ENCODE measurements at places on chromosomes 6 and 20.

DNA sequence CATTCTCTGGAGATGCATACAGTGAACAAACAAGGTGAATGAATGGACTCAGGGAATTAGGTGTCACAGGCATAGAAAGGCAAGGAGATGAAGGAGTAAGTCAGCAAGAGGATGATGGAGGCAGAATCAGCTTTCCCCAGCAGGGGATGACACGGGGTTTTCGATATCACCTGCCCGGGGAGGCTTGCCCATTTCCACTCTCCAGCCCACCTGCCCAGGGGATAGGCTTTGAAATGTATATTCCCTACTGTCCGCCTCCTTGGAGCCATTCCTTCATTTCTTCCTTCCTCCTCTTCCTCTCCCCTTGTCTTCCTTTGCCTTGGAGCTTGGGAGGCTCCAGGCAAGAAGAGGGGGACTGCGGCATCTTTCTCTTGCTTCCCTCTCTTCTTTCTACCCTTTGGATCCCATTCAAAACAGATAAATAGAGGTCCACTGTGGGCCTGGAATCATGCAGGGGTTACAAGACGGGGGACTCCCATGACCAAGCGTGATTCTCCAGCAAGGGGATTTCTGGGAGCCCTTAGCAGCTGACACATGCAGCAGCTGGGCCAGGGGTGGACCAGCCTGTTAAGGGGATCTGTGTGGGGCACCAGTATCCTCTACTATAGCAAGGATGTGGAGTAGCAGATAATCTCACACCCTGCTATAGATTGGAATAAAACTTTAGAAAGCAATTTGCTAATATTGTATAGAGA lies 23.5 kb upstream of the RNF24 start:
- no peak for DNase-seq

DNA sequence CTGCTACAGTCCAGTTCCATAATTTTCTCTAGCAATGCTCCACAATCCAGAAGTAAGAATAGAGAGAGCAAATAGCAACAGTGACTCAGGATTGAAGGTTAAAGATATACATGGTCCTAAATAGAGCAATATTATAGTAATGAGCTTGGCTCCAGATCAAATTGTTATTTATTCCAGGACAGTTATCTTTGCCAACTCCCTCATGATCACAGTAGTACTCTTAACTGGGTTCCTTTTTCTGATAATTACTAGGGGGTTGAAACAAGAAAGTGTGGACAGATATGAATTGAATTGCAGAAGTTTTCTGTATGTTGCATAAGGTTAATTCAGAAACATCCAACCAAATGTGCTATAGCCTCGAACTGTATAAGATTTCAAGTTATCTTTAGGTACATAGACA lies 11.9 kb downstream of the FAM184A start:
- DNase-seq, result no peak

DNA sequence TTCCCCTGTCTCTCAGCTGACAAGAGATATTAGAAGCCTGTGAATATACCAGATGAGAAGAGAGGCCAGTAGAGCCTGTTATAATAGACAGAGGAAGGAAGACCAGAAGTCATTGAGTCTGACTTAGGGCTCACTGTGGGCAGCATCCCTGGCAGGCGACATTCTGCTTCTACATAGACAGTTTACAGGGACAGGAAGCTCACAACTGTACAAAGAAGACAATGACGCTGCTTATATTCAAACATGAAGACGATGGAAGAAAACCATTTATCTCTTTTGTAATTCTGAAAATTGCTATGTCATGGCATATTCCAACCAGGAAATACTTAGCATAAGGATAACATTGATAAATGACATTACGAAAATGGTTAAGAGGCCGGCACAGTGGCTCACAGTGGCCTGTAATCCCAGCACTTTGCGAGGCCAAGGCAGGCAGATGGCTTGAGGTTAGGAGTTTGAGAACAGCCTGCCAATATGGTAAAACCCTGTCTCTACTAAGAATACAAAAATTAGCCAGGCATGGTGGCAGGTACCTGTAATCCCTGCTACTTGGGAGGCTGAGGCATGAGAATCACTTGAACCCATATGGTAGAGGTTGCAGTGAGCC lies 170.9 kb downstream of the UBE3D start:
- no peak for DNase-seq

DNA sequence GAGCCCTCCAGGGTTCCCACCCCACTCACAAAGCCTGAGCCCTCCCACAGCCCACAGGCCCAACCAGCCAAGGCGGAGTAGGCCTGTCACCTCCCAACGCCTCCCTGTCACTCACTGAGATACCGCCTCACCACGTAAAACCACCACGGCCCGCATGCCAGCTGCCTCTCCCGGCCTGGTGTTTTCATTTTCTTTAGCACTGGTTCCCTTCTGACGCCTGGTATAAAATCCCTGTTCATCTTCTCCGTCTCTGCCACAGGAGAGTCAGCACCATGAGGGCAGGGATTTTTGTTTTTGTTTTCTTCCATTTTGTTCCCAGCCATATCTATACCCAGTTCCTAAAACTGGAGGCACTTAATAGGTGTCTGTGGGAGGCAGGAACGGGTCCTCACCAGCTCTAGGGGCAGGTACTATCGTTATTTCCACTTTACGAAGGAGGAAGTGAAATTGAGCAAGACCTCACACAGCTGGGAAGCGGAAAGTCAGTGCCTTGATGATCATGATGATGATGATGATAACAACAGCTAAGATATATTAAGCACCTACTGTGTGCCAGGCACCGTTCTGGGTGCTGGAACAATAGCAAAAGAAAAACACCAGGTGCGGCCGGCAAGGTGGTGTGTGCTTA lies 58.6 kb downstream of the SNAI1 start:
- peak; percentile 66 for DNase-seq

GRCh38 chr6:88442737-88443136 lies 276.6 kb upstream of the CNR1 start:
- peak; percentile 31 for DNase-seq

DNA sequence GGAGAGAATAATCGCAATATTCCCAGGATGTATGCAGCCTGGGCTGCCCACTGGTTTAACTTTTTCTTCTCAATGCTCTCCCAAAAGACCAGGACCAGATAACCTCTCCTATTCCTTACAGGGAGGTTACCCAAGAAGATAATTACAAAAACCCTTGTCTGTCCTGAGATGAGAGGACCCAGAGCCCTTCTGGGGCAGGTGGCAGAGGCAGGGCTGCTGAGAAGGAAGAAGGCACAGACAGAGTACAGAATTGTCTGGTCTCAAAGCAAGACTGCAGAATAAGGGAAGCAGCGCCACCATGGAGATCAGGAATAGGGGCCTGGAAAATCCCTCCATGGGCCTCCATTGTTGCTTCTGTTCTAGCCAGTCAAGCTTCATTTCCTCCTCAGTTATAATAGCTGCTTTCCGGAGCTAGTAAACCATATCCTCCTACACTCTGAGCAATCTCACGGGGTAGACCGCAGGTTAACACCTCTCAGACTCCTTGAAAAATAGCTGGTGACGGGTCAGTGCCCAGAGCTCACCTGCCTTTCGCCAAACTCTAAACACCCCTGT lies 463 bp upstream of the HLA-DMB start:
- DNase-seq, result peak; percentile 58

- no peak for DNase-seq
Observed at GRCh38 chr6:80528115-80528514, 421.6 kb downstream of the BCKDHB start.

GRCh38 chr20:37111926-37112455 lies 16.2 kb upstream of the RBL1 start:
- no peak for DNase-seq

DNA sequence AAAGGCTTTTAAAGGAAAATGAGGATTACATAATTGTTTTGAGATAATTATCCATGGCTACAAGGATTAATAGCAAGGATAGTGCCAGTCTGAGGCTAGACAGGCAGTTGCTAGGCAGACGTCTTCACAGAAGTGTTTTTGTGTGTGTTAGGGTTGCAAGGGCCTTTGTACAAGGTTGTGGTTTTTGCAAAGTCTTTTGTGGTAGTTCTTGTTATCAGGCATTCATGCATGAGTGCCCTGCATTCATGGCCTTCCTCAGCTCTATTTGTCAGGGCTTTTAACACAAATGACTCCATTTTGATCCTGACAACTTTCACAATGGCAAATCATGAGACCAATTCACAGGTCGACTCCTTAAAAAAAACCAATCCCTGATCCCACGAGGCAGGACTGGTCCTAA lies 68.1 kb upstream of the TXNDC5 start:
- DNase-seq, result no peak

- no peak for DNase-seq
Observed at GRCh38 chr20:23509247-23509913, 18.5 kb downstream of the CST8 start.

GRCh38 chr20:37185686-37186085 lies 6.3 kb upstream of the MROH8 start:
- DNase-seq, result no peak

GRCh38 chr20:23095499-23095898 lies 9.4 kb upstream of the CD93 start:
- peak; percentile 43 for DNase-seq

DNA sequence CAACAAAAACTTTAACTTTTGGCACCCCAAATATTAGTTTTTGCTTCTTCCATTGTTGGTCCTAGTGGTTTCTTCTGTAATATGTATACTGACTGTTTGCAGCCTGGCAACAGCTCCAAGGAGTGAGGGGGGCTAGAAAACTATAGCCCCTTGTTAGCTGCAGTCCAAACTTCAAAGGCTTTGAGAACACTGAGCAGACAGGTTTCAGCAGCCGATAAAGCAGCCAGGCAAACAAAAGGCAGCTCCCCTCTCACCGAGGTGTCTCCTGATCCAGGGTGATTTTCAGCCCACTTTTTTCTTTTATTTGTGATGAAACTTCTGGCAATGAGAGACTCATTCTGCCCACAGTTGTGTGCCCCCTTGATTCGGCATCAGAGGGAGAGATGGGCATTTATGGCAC lies 80.7 kb downstream of the OLIG3 start:
- DNase-seq, result no peak

- no peak for DNase-seq
Observed at GRCh38 chr20:9444921-9445320, 69.5 kb upstream of the LAMP5 start.

DNA sequence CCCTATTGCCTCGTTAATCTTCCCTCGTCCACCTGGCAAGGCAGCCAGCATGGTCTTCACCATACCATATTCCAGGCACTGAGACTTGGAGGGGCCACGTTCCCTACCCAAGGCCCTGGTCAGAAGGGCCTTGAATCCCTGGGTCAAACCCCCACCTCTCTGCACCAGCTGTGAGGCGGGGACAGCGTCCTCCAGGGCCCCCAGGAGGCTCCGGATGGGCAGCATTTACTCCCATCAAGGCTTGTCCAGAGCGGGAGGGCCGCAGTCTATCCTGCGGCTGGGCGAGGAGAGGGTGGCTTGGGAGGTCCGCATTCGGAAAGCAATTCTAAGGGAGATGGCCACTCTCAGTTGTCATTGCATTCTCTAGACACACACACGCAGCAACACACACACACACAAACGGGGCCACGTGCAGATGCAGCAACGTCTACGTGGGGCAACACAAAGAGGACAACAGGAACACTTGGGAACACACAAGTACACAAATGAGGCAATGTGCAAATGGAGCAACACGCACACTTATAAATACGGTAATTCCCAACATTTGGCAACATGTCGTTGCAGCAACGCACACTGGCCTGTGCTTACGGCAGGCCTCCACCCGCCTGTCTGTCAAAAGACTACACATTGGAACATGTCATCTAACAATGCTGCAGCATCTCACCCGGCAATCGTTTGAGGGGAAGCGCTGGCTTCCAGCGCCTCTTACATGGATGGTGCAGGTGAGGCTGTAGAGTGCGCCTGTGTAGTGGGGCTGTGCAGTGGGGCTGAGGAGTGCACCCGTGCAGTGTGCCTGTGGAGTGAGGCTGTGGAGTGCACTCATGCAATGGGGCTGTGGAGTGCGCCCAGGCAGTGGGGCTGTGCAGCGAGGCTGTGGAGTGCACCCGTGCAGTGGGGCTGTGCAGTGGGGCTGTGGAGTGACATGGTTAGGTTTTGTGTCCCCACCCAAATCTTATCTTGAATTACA lies 12.9 kb upstream of the NTSR1 start:
- DNase-seq, result peak; percentile 71

- DNase-seq, result no peak
Observed at GRCh38 chr6:53418288-53418687, 69.5 kb upstream of the ELOVL5 start.

GRCh38 chr6:44253307-44254101 lies 3.8 kb downstream of the SLC35B2 start:
- peak; percentile 61 for DNase-seq

DNA sequence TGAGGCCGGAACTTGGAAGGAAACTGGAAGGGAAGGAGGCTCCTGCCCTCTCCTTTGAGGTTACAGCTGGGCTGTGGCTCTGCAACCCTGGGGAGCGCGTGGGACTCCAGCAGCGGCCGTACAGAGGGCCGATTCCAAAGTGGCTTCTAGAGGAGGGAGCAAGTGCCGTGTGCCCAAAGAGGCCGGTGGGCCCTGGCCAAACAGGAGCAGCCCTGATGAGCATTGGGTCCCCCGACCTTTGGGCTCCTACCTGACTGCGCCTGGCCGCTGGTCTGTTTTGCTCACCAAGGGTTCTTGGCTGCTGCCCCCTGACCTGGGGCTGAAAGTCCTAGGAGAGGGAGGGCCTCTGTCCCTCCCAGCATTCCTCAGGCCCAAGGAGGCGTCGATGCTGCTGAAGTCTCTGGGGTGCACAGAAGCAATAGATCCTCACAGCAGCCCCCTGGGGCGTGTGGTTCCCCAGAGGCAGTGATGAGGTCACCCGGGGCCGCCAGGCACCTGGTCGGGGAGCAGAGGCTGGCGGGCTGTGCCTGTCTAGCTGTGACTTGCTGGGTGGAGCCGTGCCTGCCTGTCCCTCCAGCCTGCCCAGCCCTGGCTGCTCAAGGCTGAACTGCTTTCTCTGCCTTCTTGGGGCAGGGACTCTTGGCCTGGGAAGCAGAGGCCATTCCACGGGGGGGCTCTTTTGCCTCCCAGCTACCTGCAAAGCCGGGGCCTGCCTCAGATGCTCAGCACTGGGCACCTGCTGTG lies 9.8 kb downstream of the RBM38 start:
- DNase-seq, result no peak

GRCh38 chr20:21739161-21739560 lies 33.7 kb downstream of the PAX1 start:
- DNase-seq, result no peak

DNA sequence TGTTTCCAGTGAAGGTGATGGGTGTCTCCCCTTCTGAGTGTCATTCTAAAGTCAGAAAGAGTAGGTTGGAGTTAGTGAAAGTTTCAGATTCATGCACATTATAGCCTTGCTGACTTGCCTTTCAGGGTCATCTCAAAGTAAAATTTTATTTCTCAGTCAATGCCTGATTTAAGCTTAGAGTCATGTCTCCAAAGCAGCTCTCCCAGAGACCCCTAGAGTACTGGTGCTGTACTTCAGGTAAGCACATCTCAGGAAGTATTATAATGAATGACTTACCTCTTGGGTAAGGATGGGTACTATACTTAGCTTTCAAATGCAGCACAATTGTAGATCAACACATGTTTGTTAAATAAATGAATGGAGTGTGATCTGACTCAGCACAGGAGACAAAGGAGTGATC lies 116.0 kb downstream of the TBX18 start:
- no peak for DNase-seq

- DNase-seq, result no peak
Observed at GRCh38 chr20:39623584-39624234, 661.6 kb downstream of the DHX35 start.

DNA sequence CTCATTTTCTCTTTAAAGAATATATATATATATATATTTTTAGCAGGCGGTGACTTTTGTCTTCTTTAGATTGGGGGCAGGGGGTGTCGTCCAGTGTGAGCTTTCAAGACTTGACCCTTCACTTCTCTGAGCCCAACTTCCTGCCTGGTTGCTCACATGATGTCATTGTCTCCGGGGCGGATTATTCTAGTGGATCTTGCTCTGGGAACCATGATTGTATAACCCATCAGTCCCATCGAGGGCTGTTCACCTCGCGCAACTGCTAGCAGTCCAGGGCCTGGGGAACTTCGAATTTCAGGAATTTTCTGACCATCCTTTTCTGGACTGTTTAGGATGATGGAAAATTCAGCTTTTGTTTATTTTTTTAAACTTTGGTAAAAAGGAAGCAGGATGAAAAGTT lies 1.0 kb downstream of the IGF2R start:
- peak; percentile 87 for DNase-seq
